ENCODE measurements at places on chromosomes 6 and 20. TPM values are rescaled to one million over a fixed set of nuclear protein-coding genes. Genes with fewer than 3 reads are reported as not detected.

The GSTA2 gene
- polyA plus RNA-seq, result 0.27 TPM

The AGER gene
- 18.7 TPM for polyA plus RNA-seq

- no peak for DNase-seq
Measured at GRCh38 chr6:13766201-13766634, 48.1 kb downstream of the MCUR1 start.

- DNase-seq, result no peak
Measured at GRCh38 chr6:111301946-111302345, 181.1 kb downstream of the REV3L start.
